ENCODE measurements at places on chromosomes 3 and 15.

GRCh38 chr3:169581633-169582032 is 81.9 kb downstream of the MECOM start:
- H3K4me1 ChIP-seq, result no peaks in the 10 kb centered on the region
- H3K36me3 ChIP-seq, result no peaks in the 10 kb centered on the region
- DNase-seq, result no peak
- H3K4me3 ChIP-seq, result no peak overlapping the region

GRCh38 chr3:172751175-172751704 is 714 bp downstream of the ECT2 start:
- no peaks in the 10 kb centered on the region for H3K4me1 ChIP-seq
- DNase-seq, result peak; percentile 40
- H3K4me3 ChIP-seq, result peak overlapping the region; percentile 92

- H3K36me3 ChIP-seq, result no peaks in the 10 kb centered on the region
- no peak overlapping the region for H3K27ac ChIP-seq
Measured at GRCh38 chr3:150227839-150228238, 180.3 kb upstream of the TSC22D2 start.

- H3K27me3 ChIP-seq, result no peaks in the 10 kb centered on the region
- no peaks in the 10 kb centered on the region for H3K36me3 ChIP-seq
- H3K4me1 ChIP-seq, result peaks cover 31% of the 10 kb centered on the region
- no peak for DNase-seq
- no peak overlapping the region for H3K27ac ChIP-seq
Measured at GRCh38 chr15:31238906-31239305, 87.7 kb upstream of the KLF13 start.

DNA sequence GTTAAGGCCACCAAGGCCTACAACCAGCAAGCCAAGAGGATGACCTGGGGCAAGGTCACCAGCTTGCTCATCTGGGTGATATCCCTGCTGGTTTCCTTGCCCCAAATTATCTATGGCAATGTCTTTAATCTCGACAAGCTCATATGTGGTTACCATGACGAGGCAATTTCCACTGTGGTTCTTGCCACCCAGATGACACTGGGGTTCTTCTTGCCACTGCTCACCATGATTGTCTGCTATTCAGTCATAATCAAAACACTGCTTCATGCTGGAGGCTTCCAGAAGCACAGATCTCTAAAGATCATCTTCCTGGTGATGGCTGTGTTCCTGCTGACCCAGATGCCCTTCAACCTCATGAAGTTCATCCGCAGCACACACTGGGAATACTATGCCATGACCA is 3.6 kb downstream of the CXCR6 start:
- no peaks in the 10 kb centered on the region for H3K27me3 ChIP-seq
- H3K27ac ChIP-seq, result no peak overlapping the region
- H3K4me3 ChIP-seq, result no peak overlapping the region
- H3K4me1 ChIP-seq, result peaks cover 13% of the 10 kb centered on the region
- peaks cover 3% of the 10 kb centered on the region for H3K36me3 ChIP-seq
- no peak for DNase-seq

DNA sequence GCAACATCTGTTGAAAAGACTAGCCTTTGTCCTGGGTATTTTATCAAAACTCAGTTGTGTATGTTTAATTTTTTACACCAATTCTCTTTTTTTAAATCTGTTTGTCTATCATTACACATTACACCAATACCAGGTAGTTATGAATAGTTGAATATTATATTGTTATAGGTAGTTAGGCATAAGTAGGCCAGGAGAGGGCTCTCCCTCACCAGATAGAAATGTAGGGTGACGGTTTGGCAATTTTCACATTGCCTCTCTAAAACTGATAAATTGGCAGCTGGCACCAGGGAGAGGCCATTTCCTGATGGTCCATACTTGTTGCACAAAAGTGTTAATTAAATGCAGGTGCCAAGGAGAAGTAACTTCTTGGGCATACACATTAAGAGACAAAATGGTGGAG is 483.1 kb upstream of the EPHA6 start:
- no peak overlapping the region for H3K4me3 ChIP-seq
- no peaks in the 10 kb centered on the region for H3K27me3 ChIP-seq
- no peak overlapping the region for H3K27ac ChIP-seq
- no peaks in the 10 kb centered on the region for H3K4me1 ChIP-seq
- no peaks in the 10 kb centered on the region for H3K36me3 ChIP-seq

- H3K36me3 ChIP-seq, result no peaks in the 10 kb centered on the region
- H3K27ac ChIP-seq, result no peak overlapping the region
- no peaks in the 10 kb centered on the region for H3K4me1 ChIP-seq
- no peaks in the 10 kb centered on the region for H3K27me3 ChIP-seq
- no peak overlapping the region for H3K4me3 ChIP-seq
Measured at GRCh38 chr3:148861277-148861869, 3.7 kb upstream of the CPA3 start.

DNA sequence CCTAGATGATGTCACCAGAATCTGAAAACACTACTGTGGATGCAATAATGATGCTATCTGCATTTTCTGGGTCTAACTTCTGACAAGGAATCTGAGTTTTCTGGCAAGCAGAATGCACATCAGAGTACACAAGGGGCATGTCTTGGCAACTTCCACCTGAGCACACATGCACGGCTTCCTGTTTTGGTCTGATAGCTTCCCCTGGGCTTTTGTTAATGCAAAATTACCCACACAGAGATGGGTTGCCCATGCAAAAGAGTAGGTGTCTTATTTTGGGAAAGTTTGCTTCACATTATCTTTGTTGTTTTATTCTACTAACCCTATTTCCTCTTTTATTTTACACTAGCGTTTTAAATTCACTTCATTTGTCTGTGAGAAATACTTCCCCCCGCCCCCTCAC is 74.2 kb upstream of the SATB1 start:
- H3K27ac ChIP-seq, result no peak overlapping the region
- no peak for DNase-seq
- no peaks in the 10 kb centered on the region for H3K4me1 ChIP-seq
- no peak overlapping the region for H3K4me3 ChIP-seq
- no peaks in the 10 kb centered on the region for H3K27me3 ChIP-seq

- no peak for DNase-seq
- no peaks in the 10 kb centered on the region for H3K4me1 ChIP-seq
- H3K4me3 ChIP-seq, result no peak overlapping the region
- H3K27me3 ChIP-seq, result peaks cover 4% of the 10 kb centered on the region
- no peaks in the 10 kb centered on the region for H3K36me3 ChIP-seq
Measured at GRCh38 chr3:46089237-46090011, 62.1 kb upstream of the XCR1 start.

- H3K4me3 ChIP-seq, result no peak overlapping the region
- H3K27me3 ChIP-seq, result no peaks in the 10 kb centered on the region
- no peak overlapping the region for H3K27ac ChIP-seq
- H3K36me3 ChIP-seq, result peaks cover 17% of the 10 kb centered on the region
- DNase-seq, result peak; percentile 80
- H3K4me1 ChIP-seq, result no peaks in the 10 kb centered on the region
Measured at GRCh38 chr3:38117748-38118420, 19.0 kb downstream of the ACAA1 start.

All from SK-N-SH (cell line).